Right renal cortex interstitium (tissue), 3 donors: ENCODE measurements at places on chromosomes 4 and X.

- no peak for DNase-seq
Observed at GRCh38 chr4:69765751-69766150, 5.3 kb upstream of the SULT1B1 start.

- DNase-seq = no peak
Observed at GRCh38 chrX:125089761-125090445, 229.8 kb upstream of the TEX13C start.

GRCh38 chrX:106415276-106415895 lies 196.4 kb upstream of the RADX start:
- DNase-seq = no peak

GRCh38 chr4:106875340-106875739 lies 160.8 kb downstream of the DKK2 start:
- no peak for DNase-seq

- DNase-seq = no peak
Observed at GRCh38 chrX:71181558-71181909, 36.9 kb downstream of the NLGN3 start.

DNA sequence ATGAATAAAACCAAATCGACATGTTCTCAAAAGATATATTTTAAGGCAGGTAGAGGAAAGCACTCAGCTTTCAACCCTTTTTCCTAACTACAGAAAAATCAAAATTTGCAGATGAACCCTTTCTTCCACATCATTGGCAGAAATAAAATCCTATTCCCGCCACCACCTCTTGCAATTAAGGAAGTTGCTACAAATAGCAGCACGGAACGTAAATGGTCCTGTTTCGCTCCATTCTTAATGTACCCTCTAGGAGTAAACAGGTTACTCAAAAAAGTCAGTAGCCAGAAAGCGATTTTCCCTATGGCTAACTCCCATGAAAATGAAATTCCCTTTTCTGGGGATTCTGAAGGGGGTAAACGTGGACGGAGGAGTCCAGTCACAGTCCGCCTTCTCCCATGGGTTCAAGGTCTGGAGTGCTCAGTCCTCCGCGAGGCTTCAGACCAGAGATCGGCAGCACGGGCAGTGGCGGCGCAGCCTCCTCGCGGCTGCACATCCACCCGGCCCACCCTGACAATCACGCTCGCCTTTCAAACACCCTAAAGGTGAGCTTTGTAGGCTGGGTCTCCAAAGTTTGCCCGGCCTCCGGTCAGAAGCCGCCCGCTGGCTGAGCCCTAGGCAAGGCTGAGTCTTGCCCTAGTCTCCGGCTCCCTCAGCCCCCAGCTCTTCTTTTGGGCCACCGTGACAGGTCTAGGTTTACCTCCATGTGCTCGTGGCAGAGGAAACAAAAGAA lies 1.8 kb downstream of the ATP11C start:
- DNase-seq = no peak

DNA sequence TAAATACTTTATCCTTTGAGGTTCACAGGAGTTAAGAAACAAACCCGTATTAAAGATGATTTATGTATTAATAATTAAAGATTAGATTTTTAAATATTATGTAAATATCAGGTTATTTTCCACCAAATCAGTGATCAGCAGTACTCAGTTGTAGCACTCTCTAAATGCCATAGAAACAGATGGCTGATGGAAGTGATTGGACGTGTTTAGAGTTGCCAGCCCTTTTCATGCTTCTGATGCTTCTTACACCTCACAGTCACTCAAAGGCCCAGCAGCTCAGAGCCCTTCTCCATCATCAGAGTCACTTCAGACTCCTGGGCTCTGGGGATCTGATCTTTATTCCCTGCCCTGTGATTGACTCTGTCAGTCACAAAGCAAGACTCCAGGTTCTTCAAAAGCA lies 170.1 kb upstream of the PGRMC2 start:
- DNase-seq = no peak

DNA sequence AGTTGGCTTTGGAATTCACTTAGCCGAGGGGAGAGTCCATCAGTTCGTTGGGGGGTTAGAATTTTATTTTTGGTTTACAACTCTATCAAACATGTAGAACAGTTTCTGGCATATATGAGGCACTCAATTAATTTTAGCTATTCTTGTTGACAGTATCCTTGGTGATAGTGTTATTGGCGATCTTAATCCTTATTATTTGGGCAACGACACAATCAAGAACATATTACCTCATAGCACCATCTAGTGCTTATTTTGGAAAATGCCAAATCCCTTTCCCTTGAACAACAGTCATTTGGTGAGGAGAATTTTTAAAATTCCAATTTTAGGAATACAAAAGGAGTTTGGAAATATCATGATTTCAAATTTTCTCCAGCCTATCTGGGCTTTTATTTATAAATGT lies 17.9 kb upstream of the PGRMC1 start:
- DNase-seq = no peak

GRCh38 chr4:14262221-14262620 lies 634.7 kb upstream of the BOD1L1 start:
- no peak for DNase-seq

- DNase-seq = no peak
Observed at GRCh38 chr4:169253113-169253671, 17.6 kb downstream of the SH3RF1 start.

- no peak for DNase-seq
Observed at GRCh38 chr4:102867278-102868152, 1.3 kb upstream of the CISD2 start.

DNA sequence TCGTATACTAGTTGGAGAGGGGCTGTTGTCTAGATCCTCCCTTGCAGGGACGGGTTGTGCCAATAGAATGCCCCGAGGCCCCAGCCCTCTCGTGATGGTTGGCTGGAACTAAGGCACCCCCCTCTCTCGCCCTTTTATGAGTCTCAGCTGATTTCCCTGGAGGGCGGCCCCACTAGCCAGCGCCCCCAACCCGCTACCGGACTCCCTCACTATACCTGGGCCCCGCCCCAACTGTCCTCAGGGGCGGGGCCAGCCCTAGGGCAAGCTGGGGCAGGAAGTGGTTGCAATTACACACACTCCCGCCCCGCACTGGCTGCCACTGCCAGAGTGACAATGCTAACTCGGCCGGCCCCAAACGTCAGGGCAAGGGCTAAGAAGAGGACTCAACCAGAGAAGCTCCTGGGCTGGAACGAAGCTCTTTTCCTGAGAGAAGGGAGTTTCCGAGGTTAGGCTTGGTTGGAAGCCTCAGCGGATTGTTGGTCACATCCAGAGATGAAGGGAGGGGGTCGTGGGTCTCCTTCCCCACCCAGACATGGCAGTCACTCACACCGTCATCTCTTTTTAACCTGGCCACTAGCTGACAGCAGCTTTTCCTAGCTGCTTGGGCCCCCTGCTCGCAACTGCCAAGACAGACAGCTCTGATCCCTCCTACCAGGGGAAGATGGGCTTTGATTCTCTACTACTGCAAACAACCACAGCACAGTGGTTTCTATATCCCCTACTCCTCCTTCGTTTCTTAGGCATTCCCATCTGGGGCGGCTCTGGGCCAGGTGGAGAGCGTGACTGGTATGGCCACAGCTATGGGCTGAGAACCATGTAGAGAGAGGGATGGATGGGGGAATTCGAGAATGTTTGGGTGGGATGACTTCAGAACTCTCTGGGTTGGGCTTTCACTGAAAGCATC lies 21.0 kb upstream of the BCORL1 start:
- DNase-seq = no peak

DNA sequence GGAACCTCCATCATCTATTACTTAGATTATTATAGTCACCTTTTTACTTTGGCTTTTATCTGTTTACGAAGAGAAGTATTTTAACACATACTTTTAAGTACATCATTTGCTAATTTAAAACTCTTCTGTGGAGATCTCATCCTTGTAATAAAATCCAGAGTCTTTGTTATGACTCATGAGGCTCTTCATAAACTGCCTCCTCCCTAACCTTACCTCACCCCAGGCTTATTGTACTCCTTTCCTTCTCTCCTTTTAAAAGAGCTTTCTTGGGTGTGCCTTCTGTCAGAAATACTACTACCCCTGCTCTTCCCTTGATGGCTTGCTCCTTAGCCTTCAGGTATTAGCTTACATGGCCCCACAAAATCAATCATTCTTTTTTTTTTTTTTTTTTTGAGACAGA lies 6.6 kb downstream of the ARL9 start:
- DNase-seq = no peak

DNA sequence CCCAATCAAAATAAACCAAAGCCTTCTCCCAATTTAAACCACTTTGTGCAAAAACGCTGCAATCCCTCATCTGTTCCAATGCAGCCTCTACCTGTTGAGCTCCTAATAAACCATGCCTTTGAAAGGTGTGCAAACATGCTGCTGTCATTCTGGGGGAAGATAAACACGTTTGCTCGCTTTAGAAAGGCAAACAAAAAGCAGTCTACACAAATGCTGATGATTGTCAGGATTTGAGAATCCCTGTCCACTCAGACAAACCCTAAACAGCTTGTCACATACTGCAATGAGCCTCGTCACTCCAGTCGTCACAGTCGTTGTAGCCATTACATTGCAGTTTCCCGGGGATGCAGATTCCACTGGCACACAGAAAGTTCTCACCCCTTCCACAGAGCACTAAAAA lies 145.2 kb downstream of the CORIN start:
- DNase-seq = no peak

- DNase-seq = no peak
Observed at GRCh38 chrX:97328853-97329390, 445.2 kb downstream of the RPA4 start.

DNA sequence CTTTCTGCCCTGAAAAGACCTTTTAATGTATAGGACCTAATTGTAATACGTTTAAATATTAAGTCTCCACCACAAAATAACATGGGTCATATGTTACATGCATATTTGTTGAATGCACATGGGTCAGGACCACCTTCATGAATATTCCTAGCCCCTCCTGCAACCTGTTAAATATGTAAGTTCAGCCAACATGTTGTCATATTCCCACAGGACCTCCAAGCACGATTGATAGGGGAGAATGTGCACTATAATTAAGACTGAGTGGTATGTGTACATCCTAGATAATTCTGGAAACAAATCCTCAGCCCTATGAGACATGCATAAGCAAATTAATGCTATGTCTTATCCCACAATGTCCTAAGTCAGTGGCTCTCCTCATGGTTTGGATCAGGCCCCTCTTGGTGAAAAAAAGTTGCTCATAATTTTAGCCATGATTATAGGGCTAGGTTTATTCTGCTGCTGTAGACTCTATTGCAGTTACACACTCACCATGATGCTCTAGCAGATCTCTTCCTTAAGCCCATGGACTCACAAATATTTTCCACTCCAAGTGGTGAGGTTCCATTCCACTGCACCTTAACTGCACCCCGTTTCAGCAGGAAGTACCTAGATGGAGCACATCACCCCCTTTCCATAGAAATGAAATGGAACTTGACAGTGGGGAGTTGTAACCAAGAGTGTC lies 10.2 kb downstream of the TIGD2 start:
- DNase-seq = no peak

DNA sequence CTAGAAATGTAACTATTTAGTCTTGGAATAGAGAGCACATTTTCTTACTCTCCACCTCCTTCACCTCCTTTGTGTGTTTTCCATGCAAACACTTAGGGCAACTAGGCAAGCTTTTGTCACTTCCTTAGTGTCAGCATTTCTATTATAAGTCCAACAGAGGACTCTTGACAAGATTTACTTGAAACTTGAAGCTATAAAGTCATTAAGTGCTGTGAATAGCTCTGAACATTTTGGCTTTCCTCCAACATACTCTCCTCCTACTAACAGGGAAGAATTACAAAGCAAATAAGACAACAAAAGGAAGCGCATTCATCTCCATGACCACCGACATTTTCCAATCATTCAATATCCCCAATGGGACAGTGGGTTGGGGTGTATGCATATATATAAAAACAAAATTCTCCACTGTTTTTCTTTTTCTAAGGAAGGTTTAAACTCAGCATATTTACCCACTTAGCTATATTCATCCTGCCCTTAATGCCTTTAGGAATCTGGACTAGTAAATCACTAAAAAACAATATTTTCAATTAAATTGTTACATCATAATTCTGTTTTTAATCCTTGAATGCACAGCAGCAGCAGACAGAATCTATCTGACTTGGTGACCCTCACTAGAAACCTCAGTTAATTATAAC lies 264.6 kb downstream of the SNCA start:
- peak; percentile 38 for DNase-seq

DNA sequence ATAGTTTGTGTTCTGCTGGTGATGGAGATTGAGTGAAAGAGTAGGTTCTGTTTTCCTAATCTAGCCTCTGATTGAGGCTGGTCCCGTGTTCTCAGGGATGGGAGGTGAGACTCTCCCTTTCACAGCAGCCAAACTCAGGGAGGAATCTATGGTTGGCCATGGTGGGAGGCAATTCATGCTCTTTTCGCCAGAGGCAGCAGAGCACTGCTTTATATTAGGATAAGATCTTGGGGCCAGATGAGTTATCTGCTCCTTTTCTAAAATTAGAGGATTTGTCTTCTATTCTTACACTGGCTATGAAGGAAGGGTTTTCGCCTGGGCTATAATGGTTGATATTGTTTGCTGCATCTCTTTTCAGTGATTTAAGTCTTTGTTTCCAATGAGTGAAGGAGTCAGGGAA lies 63.9 kb upstream of the NLGN4X start:
- no peak for DNase-seq

DNA sequence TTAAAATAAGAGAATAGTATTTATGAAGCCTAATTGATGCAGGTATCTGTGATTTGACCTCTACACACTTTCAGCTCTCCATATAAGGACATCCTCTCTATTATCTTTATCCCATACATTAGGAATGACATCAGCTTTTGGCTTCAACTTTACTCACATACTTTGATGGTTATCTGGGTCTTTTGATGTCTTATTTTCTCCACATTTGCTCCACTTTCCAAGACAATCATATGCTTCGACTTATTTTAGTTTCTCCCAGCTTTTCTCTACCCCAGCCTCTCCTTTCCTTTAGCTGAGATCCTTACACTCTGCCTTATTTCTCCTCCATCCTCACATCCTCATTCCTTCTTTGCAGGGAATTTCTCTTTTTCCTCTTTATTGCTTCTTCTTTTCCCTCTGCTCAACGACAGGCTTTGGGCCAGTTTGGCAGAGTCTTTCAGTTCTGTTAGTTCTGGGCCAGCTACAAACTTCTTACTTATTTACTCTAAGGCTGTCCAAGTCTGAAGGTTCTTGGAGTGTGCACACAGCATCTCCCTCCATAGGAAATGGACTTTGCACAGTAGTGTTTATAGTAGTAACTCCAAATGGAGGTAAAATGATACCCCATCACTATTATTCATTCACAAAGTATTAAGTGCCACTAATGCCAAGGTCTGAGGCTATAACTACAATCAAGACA lies 50.5 kb downstream of the SLC4A4 start:
- DNase-seq = no peak
